ENCODE measurements at places on chromosomes 5 and 9.
A peak's percentile ranks its signal among the peaks of the same experiment; 100 is the strongest.

- DNase-seq, result peak; percentile 61
Measured at GRCh38 chr5:122653087-122654017, 121.5 kb upstream of the SNX2 start.

DNA sequence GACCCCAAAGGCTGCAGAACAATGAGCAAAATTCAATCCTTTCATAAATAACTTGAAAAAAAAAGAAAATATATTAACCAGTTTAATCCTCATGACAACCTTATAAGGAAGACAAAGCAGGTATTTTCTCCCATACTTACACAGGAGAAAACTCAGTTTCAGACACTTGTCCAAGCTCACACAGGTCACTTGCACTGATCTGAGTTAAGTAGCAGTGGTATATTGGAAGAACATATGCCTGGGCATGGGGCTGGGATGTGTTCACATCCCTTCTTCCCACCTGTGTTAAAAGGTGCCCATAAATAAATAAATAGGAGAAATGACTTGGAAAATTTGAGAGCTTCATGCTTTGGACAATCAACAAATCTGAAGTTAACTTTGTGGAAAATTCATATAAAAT, 63.5 kb upstream of the SELENOP start:
- DNase-seq, result no peak

GRCh38 chr9:111744363-111744762, 50.4 kb downstream of the SHOC1 start:
- peak; percentile 7 for DNase-seq

- peak; percentile 49 for DNase-seq
Measured at GRCh38 chr9:107847978-107848964, 358.7 kb upstream of the KLF4 start.

All from fibroblast of upper back skin (primary cell).